ENCODE measurements at places on chromosomes 11 and 22.
A peak's percentile ranks its signal among the peaks of the same experiment; 100 is the strongest.

DNA sequence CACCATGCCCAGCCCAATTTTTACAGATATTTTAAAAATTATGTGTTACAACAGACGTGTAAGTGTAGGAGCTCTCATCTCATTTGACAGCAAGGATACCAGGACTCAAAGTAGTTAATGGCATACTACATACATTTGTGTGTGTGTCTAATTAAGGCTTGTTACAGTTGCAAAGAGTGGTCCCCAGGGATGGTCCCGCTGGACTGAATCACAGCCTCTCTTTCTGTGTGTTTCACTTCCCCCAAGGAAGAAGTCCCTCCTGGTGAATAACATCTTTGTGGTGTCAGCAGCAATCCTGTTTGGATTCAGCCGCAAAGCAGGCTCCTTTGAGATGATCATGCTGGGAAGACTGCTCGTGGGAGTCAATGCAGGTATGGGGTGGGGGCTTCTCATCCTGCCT, 17.2 kb downstream of the SLC2A11 start:
- DNase-seq = no peak

- DNase-seq = peak; percentile 52
Measured at GRCh38 chr11:83044958-83045712, 26.6 kb downstream of the RAB30 start.

DNA sequence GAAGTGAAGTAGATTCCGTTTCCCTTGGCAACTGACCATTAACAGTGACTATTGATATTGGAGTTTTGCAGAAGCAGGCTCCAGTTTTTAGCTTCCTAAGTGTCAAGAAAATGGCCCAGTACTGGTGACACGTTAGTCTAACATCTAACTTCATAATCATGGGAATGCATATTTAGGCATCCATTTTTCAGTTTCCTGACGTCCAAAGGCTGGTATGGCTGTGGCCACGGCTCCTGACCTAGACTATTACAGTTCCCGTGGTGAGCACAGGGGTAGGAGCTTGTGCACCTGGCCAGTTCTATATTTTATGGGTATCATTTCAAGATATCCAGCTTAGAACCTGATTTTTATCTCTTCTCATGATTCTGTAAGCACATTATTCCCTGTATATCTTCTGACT, 323.8 kb downstream of the GUCY1A2 start:
- no peak for DNase-seq

- peak; percentile 10 for DNase-seq
Measured at GRCh38 chr11:102138670-102139069, 28.4 kb downstream of the YAP1 start.

GRCh38 chr11:3199537-3200295, 18.9 kb downstream of the MRGPRG start:
- DNase-seq = no peak

DNA sequence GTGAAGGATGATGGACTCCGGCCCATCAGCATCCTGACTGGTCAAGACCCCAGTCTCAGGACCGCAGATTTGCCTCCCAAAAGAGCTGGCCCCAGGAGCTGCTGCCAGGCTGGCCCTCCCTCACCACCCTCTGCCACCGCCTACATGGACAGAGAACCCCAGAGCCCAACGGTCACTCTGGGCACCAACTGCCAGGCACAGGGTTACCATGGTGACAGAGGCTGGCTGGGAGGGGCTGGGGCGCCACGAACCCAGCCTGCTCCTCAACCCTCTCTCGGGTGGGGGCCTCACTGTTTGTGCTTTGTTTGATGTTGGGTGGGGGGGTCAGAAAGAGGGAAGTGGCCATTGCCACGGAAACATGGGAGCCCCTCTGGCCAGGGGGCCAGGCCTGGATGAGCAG, 55.8 kb downstream of the ELFN2 start:
- no peak for DNase-seq

- DNase-seq = peak; percentile 60
Measured at GRCh38 chr11:125348674-125349309, 147.3 kb downstream of the FEZ1 start.

DNA sequence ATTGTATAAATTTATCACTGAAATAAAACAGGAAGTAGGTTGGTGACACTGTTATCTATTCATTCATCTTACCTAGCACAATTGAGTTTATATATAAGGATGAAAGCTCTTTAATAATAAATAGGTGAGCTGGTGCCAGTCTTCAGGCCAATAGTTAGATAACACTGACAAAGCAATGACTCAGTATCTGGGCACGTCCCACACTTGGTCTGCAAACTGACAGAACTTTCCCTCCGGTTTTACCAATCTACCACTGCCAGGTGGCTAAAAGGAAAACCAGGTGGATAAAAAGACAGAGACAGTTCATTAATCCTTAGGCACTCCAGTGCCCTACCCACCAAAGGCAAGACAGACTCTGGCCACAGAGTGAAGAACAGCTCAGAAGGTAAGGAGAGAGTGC, 17.6 kb downstream of the DDB1 start:
- no peak for DNase-seq
